ENCODE measurements at places on chromosomes 1 and 21.

- DNase-seq, result no peak
Observed at GRCh38 chr1:151326619-151327222, 495 bp downstream of the PI4KB start.

DNA sequence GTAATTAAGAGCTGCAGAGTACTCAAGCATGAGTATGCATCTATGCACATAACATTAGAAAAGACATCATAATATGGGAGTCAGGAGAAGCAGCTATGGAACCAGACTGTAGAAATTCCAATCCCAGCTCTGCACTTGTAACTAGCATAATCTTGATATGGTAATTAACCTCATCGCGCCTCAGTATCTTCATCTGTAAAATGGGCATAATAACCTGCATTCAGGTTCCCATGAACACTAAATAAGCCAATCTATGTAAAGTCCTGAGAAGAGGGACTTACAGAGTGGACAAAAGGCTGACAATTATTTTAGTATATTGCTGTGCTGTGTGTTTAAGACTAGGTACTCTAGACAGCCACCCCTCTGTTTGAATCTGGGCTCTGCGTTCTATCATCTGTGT lies 318.9 kb upstream of the USP25 start:
- DNase-seq, result no peak

GRCh38 chr1:209780268-209780667 lies 4.1 kb downstream of the C1orf74 start:
- no peak for DNase-seq

DNA sequence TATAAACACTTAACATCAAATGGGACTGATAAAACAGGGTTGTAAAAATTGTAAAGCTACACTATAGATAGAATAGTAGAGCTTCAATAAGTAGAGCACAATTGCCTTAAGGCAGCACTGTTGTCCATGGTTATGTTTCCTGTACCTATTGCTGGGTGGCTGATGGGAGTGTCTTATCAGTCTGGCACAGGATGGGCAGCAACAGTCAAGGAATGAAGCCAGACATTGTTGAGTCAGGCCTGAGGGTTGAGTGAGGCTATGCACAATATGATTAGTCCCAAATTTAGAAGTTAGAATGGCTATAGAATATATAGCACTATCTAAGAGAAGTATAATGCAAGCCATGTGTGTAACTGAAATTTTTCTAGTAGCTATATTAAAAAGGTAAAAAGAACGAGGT lies 25.0 kb upstream of the CD1D start:
- DNase-seq, result no peak

DNA sequence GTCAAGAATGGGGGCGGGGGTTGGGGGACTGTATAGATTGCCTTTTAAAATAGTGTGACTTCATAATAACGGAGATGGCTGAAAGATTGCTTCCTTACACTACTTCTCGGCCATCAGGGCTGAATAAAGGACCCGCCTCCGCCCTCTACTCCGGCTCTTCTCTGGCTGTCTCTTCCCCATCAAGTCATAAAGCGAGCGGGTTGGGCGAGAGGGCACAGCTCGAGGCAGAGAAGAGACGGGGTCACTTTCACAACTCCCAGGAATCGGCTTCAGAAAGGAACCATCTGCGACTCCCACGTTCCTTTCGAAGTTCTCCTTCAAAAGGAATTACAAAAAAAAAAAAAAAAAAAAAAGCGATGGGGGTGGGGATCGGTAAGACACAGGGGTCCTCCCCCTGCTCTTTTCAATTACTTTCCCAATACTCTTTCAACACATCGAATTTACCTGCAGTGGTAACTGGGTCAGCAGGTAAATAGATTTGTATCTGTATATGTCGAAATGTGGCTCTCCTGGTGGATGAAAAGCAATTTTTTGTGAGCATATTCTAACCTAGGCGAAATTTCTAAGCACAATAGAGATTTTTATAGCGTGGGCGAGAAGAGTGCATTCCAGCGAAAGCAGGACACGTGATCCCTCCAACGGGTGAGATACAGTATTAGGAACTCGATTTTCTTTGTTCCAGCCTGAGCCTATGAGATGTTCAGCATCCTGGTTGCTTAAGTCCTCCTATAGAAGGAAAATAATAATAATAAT lies 2.0 kb downstream of the LRRC7 start:
- no peak for DNase-seq
